SJCRH30 (cell line): ENCODE measurements at places on chromosomes 2 and 18. TPM values are rescaled to one million over a fixed set of nuclear protein-coding genes. Genes with fewer than 3 reads are reported as not detected.

DNA sequence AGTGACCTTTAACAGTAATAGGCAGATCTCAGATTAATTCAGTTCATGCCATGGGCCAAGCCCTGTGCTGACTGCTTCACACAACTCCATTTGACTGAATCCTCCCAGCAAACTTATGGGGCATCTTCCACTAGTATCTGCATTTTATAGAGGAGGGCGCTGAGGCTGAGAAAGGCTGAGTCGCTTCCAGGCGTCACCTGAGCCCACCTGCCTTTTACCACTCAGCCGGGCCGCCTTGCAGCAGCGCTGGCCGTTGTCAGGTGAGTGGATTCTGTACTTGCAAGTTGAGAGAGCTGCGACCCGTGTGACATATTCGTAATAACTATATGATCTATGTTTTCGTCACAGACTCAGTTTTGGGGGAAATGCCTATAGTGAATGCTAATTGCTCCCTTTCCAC lies 59.3 kb upstream of the B3GNT7 start:
- DNase-seq, result no peak

- DNase-seq, result no peak
These were observed 1.7 kb upstream of the CELF4 start for GRCh38 chr18:37567061-37567993.

DNA sequence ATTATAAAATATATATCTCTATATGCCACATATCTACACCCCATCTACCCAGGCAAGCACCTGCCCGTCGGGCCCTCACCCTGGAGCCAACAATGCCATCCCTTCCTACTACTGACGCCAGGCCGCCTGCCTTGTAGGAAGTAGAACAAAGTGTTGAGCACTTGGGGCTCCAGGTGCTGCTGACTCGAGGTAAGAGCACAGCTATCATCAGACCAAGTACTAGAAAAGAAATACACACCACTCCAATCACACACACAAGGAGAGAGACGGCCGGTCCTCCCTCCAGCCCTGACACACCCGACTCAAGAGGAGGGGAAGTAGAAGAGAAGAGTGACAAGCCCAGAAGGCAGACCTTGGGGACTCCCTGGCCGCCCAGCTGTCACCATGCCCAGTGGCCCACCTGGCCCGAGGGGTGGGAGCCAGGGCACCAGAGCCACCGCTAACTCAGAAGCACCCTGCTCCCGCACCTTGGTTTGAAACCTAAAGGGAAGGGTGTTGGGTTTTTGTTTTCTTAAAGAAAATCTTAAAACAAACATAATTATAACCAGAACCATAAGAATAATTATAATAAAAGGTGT lies 64.0 kb upstream of the POMC start:
- DNase-seq, result no peak

GRCh38 chr2:62309465-62310091 lies 113.7 kb downstream of the B3GNT2 start:
- DNase-seq, result no peak

GRCh38 chr18:78239090-78239457 lies 740.5 kb upstream of the SALL3 start:
- DNase-seq, result no peak

DNA sequence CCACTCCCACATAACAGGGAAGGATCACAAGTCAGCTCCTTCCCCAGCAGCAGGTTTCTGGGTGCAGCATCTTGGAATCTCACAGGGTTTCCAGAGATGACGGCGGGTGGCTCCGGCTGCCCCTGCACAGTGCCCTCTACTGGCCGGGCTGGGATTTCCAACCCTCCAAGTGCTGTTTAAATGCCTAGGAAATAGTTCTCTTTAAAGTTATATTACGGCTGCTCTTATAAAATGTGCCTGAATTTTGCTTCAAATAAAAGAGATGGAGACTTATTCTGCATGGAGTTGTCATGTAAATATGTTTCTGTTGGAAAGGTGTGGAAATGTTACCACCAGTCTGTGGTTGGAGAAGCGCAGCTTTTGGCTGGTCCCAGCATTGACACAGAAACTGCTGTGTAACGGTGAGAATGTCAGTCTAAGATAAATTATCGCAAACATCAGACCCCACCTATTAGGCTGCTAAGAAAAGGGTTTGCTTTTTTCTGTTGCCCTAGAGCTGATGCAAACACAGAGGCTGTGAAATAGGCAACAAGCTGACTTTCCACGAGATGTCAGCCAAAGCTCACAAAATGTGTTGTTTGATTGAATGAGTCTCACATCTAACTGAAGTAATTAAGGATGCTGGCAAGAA lies 3.3 kb upstream of the HJURP start:
- peak; percentile 58 for DNase-seq

The FBXO48 gene
- 1.8 and 2.5 TPM in 2 replicates for total RNA-seq

The ASAP2 gene
- total RNA-seq, result 27.8 and 32.6 TPM in 2 replicates

The SH3RF3 gene
- total RNA-seq, result 0.28 and 0.30 TPM in 2 replicates

The KCMF1 gene
- total RNA-seq, result 75.8 and 93.0 TPM in 2 replicates

The IL36G gene
- not detected in 2 replicates for total RNA-seq

The LOXHD1 gene
- not detected in 2 replicates for total RNA-seq
